ENCODE measurements at places on chromosomes 16 and 17.

DNA sequence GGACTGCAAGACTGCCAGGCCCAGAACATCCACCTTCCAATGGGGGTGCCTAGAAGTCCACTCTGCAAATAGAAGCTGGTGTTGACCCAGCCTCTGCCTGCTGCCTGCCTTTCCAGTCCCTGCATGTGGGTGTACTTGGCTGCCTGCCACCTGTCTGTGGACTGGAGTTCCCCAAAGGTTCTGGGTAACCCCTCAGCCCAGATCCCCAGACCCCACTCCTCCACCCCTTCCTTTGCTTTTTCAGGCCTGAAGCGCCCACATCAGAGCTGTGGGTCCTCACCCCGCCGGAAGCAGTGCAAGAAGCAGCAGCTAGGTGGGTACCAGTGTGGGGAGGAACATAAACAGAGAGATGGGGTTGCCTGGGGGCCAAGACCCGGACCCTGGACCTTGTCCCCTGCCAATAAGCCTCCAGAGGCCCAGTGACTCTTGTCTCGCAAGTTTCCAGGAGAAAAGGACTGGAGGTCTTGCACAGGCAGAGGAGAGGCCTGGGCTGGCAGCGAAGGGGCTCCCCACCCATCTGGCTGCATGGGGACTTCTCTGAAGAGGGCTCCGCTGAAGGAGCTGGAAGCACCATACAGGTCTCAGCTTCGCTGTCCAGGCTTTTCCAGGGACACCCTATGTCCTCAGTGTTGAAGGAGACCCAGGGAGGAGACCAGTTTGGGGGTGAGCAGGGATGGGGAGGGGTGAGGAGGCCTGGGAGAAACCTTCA is 34.3 kb downstream of the NLRC5 start:
- DNase-seq, result no peak

DNA sequence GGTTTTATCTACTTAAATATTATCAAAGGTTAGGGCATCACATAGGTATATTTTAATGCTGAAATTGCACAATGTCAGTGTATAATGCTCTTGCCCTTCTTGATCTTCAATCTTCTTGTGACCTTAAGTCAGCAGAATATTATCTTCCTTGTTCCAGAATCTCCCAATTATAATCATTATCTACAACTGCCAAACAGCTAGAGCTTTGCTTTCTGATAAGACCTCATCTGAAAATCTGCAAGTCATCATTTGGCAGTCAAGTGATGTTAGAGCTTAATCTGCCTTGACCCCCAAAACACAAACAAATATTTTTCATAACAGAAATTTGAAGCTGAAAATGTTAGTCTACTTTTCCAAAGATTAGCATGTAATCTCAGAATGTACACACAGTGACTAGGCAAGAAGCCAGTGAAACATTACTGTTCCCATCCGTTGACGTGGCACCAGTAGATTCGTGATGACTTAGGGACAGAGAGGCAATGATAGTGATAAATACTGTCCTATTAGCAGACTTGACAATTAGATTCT is 19.8 kb downstream of the REXO5 start:
- no peak for DNase-seq

DNA sequence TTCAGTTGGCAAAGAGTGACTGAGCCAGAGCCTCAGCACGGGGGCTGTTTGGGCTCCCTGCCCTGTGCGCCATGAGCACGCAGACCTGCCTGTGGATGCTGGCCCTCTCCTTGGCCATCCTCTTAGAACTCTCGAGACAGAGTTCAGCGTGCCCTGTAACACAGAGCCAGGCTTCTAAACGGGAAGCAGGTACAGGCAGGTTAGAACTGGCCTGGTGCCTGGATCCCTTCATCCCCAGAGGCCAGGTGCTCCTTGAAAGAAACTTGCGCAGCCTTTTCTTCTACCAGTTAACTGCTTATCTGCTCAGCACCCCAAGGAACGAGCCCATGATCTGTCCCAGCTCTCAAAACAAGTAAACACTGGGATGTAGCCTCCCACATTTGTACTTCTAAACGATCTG is 6.9 kb downstream of the CCNF start:
- DNase-seq, result no peak

GRCh38 chr17:1270210-1271029 is at the start of gene BHLHA9:
Gene BHLHA9 (plus strand): TSS chr17:1270444. CDS start chr17:1270564, 120 bp downstream.
- DNase-seq, result no peak

GRCh38 chr17:67171560-67171959 is 73.4 kb downstream of the HELZ start:
- no peak for DNase-seq

DNA sequence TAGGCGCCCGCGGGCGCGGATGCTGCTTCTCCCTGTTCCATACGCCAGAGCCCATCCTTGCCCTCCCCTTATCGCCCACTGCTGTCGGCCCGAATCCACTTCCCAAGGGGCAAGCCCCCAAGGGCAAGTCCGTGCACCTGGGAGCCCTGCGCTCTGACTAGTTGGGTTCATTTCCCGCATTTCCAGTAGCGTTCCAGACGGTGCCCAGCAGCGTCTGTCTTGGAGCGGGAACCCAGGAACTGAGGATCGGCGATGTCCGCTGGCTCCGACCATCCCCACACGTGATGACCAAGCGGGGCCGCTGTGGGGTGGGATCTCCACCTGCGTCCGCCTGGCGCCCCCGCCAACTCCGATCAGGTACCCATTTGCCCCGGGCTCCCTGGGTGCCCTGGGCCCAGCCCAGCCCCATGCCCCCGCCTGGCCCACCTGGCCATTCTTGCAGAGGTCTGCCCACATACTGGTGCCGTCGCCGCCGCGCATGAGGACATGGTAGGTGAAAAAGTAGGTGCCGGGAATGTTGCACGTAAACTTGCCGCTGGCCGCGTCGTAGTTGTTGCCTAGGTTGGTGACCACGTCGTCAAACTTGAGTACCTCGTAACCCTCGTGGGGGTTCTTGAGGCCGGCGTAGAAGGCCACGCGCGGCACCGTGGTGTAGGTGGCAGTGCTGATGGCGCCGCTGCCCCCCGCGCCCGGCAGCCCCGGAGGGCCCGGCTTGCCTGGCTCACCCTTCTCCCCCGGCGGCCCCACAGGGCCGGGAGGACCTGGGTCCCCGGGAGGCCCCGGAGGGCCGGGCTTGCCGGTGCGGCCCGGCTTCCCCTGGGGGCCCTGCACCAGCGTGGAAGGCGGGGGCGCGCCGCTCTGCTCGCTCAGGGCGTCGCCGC is 837 bp downstream of the C1QL1 start:
- no peak for DNase-seq

DNA sequence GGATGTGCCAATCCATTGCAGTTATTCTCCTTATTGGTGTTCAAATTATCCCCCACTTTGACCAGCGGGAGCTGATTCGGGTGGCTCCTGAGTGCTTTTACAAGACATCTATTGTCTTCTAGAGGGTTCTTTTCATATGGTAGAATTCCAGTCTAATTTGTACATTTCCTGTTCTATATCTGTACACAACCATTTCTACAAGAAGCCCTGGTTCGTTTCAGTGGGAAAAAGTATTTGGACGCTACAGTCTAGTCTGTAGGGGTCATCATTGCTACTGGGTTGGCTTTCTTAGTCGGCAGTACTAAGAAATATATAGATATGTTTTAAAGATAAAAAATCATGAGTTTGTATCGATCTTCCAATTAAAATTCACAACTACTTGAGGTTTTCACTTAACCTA is 262.6 kb downstream of the MAP2K6 start:
- no peak for DNase-seq

- DNase-seq, result no peak
Observed at GRCh38 chr16:82772215-82772614, 145.4 kb downstream of the CDH13 start.

- DNase-seq, result no peak
Observed at GRCh38 chr17:79799174-79799537, 2.3 kb upstream of the CBX8 start.

DNA sequence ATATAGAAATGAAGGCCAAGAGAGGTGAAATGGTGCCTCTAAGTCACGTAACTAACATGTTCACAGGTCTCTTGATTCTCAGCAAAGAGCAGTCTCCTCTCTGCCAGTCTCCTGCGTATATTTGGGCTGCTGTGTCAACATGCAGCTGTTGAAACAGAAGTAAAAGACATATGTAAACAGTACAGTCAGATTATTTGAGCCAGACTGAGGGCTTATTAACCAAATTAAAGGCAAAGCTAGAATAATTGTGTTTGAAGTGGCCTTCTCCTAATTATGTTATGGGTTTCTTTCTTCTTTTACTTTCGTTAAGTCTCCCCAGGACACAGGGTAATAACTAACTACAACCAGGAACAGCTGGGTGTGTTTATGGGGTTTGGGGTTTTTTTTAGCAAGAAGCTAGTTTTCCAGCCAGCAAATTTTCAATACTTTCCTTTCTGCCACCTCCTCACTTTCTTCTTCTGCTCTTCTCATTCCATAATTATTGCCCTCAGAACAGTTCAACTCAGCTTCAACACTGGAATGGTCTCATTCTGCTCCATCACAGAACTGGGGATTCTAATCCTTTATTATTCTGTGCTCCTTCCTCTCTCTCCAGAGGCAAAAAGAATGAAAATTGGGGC is 18.4 kb downstream of the G6PC1 start:
- DNase-seq, result no peak

GRCh38 chr16:48561960-48562393 is 48.0 kb downstream of the N4BP1 start:
- no peak for DNase-seq

DNA sequence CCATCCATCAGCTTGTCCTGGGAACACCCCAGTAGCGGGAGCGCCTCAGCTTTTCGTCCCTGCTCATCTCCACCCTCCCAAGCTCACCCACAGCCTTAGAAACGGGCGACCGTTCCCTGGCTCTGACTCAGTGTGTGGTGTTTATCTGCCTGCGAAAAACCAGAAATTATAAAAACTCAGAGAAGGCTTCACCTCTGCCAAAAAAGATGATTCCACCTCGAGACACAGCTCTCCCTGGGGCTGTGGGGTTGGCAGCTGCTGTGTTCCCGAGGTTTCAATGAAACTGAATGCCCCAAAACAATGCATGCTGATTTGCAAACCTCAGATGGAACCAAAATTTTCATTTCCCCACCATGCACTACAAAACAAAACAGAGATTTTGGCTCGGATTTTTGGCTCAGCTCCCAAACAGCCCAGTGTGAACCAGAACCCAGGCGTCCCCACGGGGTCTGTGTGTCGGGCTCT is 62.4 kb upstream of the MED9 start:
- no peak for DNase-seq

GRCh38 chr17:1222321-1222720 is 42.5 kb upstream of the ABR start:
- DNase-seq, result peak; percentile 20

DNA sequence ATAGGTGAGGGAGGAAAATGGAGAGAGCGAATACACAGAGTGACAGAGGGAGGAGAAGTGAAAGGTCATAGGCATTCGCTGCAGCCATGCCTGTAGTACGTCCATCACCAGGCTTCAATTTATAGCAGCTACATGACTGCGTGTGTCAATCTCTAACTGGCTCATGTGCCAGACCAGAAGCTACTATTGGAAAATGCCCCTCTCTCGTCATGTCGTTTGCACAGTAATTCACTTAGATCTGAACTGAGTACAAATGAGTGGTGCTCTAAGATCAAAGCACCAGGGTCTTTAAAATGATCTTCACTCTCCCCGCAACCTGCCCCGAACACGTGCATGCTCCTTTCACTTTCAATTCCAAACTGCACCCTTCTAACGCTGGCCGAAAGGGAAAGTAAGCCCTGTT is 51.3 kb downstream of the ADCY9 start:
- DNase-seq, result no peak

DNA sequence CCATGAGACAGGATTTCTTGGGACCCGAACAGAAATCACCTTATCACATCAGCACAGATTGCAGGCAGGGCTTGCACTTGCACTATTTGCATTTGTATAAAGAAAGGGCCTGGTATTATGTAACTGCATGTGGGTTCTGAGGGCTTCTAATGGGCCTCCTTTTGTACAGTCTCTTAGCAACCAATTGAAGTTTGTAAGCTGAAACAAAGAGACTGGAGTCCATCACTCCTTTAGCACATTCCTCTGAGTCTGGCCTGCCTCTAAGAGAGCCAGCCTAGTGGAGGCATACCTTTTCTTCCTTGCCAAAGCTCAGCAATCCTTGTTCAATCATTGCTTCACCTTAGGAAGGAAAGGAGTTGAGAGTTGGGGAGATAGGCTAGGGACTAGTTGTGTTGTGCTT is 387.1 kb downstream of the XYLT1 start:
- DNase-seq, result peak; percentile 92

DNA sequence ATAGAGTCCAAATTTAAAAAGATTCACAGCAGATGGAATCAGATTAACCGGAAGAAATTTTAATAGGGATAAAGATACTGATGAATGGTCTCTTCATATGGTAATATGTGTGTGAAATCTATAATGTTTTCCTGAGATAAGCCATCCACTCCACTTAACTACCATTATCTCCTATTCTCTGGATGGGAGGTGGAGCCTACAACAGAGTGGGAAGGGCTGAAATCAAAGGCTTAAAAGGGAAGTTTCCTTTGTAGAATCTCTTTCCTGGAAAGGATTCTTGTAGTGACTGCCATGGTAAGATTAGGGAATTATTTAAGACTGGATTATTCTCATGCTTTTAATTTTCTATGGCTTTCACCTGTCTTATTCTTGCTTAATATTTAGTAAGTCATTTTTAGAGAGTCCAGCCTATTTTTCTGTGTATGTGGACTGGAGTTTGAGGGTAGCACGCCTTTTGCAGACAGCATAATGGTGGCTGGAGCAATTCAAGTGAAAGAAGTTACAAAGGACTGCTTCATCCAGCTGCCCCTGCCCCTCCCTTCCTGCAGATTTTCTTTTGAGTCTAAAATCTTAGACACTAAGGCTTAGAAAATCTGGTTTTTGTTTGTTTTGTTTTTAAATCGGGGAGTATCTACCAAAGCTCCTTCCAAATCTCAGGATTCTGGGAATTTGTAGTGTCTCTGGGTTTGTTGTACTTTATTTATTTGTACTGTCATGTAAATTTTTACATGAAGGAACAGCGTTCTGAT is 26.5 kb downstream of the KAT7 start:
- DNase-seq, result no peak

DNA sequence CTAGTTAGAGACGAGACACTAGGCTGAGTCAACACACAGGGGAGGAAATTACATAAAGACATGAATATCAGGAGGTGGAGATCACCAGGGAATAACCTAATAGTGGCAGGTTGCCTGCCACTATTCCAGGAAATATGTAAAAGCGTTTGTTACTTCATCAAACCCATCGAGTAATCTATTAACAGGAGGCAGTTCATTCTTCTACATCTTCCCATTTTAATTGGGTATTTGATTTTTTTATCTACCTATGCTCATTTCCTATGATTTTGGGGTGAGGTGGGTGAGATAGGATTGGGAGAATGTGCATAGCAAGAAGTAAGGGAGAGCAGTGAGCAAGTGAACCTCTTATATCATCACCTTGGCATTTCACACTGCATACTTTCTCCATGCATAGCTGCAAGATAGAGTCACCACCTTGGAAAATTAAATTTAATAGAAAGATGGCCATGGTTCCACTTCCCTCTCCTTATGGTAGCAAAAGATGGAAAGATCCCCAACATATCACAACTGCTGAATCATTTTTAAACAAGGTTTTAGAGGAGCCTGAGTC is 312.2 kb downstream of the TMEM114 start:
- no peak for DNase-seq

- DNase-seq, result peak; percentile 87
Observed at GRCh38 chr17:56499799-56500388, 93.6 kb upstream of the NOG start.

GRCh38 chr17:1340371-1340770 is 59.7 kb downstream of the YWHAE start:
- no peak for DNase-seq

GRCh38 chr16:30028438-30029076 is 2.5 kb downstream of the TLCD3B start:
- peak; percentile 50 for DNase-seq

GRCh38 chr17:46730026-46730425 is 88.5 kb downstream of the WNT3 start:
- no peak for DNase-seq

- no peak for DNase-seq
Observed at GRCh38 chr17:80519091-80519781, 25.4 kb upstream of the RPTOR start.
